ENCODE measurements at places on chromosomes 7 and 10.

- no peak for DNase-seq
Measured at GRCh38 chr7:158617737-158618128, 30.1 kb upstream of the PTPRN2 start.

DNA sequence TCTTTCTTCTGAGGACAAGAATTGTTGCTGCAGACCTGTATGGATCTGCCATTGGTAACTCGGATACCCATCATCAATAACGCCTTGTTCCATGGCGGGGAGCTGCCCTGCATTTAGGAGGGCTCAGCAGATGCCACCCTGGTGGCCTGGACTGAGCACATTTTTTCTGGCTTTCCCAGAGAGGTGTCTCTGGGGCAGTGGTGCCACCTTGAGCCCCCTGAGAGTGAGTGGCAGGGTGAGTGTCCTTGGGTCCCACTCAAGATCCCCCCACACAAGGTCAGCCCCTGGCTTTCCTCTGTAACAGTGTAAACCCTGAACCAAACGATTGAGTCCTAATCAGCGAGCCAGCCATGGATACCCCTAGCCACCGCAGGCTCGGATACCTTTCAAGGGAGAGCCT lies 258.6 kb downstream of the GLRX3 start:
- DNase-seq = no peak

DNA sequence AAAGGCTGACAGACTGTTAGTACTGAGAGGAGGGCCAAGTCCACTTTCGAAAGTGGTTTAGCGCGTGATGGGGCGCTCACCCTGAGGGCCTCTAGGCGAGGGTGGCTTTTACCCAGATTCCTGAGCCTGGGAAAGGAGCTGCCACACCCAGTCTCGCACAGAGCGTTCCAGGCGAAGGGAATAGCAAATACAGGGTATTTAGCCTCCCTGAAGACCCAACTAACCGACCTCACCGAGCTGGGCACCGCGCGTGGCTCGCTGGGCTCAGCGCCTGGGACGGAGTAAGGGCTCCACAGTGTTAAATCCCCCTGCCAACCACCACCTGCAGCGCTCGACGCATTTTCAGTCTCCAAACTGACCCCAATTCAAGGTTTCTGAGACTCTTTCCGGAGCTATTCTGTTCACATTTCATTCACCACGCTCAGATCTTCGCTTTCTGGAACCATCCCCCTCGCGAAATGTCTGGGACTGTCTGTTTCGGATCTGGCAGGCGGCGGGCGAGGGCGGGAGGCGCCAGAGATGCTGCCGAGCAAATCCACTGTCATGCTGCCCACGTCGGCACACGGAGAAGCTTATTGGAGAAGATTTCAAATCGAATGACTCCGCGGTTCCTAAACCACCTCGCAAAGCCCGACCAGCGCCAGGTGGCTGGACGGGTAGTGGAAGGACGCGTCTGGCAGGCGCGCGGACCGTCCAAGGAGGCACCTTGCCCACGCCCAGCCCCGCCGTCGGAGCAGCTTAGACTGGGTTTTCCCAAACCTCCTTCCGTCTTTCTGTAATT lies 1.4 kb upstream of the OSBPL3 start:
- no peak for DNase-seq

DNA sequence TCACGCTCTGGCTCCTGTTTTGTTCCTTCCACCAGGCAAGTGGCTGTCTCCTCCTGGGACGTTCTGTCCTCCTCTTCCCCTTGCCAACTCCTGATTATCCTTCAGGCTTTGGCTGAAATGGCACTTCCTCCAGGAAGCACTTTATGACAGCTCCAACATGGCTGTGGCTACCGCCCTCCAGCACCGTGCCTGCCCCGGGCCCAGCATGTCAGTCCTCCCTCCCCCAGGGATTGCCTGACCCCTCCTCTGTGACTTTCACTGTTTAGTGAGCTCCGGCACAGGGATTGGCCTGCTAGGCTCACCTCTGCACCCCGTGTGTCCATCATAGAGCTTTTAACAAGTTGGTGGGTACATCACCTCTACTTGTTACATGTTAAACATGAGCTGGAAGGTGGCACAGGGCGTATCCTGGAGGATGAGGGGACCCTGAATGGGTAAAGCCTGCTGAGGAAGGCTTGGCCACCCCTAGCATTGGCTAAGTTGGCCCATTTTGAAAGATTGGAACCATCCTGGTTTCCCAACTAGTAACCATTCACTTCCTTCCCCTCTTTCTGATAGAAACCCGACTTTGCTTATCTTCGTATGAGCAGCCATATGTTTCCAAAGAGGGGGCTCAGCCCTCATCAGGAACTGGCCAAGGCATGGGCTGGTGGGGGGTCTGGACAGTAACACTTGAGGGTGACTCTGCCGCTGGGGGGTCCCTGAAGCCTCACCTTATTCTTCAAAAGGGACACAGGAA lies 10.5 kb upstream of the ADAMTS14 start:
- DNase-seq = no peak

- DNase-seq = no peak
Measured at GRCh38 chr7:143040209-143040715, 11.9 kb upstream of the OR6V1 start.

DNA sequence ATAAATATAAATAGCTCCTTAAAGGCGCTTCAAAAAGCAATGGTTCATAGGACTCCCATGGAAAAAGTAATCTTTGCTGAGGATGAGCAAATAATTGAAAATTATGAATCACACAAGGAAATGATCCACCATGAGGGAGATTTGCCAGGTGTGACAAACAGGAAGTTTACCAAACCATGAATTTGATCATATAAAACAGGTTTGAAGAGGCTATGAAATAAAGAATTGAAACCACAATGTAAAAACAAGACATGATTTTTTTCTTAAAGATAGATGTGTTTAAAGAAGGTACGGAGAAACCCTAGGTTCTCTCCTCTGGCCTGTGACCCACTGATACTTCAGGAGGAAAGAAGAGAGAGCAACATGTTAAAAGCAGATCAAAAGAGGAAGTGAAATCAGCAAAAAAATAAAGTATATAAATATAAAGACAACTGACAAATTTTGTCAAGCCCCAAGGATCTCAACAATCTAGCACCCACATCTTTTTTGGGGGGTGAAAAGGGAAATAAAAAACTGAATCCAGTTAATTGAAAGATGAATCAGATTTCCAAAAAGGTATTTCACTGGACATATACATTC lies 111.3 kb upstream of the ASAH2 start:
- no peak for DNase-seq

DNA sequence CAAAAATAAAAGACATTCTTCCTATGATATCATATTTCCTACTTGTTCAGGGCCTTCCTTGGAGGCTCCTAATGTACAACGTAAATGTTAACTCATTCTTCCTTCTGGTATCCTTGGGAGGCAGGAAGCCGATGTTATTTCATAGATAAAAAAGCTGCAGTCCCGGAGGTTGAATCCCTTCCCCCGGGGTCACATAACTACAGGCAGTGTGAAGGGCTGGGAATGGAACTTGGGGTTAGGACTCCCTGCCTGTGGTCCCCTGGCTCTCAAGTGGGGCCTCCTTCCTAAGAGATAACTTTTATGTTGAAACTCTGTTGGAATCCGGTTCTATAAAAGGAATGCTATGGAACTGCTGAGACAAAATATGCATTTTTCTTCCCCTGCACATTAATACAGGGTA lies 14.9 kb upstream of the CCDC3 start:
- DNase-seq = no peak

GRCh38 chr10:69092959-69093850 lies 5.3 kb downstream of the SRGN start:
- DNase-seq = peak; percentile 59

GRCh38 chr10:131979821-131980270 lies 1.9 kb downstream of the BNIP3 start:
- no peak for DNase-seq

- DNase-seq = peak; percentile 56
Measured at GRCh38 chr7:149460493-149461277, at the start of gene ZNF777. Gene ZNF777 (minus strand): TSS chr7:149461062. CDS start chr7:149456022, 5,040 bp downstream.

GRCh38 chr7:92296880-92297445 lies 51.2 kb downstream of the ANKIB1 start:
- DNase-seq = no peak

DNA sequence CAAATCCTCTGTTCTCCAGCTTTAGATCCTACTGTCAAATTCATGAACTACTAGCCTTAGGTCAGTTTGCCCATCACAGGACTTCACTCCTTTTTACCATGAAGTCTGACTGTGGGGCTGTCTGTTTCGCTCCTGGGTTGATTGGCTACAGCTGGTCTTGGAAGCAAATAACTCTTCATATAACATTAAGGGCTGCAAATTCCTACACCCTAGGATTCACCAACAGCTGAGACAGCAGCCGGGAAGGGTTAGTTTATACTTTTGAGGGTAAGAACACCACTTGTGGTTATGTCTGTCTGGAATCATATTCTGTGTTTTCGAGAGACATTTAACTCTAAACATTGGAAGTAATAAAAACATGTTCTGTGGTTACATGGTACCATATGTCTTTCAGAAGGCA lies 55.9 kb upstream of the KIAA1217 start:
- no peak for DNase-seq

GRCh38 chr10:133306941-133307379 lies 1.7 kb downstream of the TUBGCP2 start:
- no peak for DNase-seq

GRCh38 chr7:21754963-21755362 lies 190.7 kb downstream of the CDCA7L start:
- DNase-seq = no peak

DNA sequence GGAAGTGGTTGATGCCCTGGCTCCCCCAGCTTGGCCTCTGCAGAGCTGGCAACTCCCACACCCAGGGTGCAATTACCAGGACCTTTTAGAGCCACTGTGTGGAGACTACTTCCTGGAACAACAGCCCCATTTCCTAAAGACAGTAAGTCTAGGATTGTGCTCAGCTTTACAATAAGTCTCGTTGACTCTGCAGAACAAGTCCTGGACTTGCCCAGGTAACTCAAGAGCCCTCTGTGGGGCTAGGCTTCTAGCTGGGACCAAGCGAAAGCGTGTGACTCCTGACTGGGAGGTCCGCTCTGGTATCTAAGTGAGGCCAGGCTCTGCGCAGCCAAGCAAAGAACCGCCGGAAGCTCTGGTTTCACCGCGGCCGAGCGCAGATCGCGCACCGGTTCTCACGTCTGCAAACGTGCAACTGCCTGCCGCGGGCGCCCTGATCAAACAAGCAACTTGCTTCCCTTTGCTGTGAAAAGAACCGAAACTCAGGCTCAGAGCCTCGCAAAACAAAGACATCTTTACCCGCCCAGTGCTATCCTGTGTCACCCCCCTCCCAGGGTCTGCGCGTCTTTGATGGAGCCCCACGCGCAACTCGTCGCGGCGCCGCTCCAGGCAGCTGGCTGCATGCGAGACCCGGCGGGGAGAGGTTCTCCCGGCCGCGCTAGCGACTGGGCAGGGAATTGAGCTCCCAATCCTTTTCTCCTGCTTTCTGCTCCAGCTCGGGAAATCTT lies 4.4 kb upstream of the PDLIM1 start:
- peak; percentile 14 for DNase-seq

DNA sequence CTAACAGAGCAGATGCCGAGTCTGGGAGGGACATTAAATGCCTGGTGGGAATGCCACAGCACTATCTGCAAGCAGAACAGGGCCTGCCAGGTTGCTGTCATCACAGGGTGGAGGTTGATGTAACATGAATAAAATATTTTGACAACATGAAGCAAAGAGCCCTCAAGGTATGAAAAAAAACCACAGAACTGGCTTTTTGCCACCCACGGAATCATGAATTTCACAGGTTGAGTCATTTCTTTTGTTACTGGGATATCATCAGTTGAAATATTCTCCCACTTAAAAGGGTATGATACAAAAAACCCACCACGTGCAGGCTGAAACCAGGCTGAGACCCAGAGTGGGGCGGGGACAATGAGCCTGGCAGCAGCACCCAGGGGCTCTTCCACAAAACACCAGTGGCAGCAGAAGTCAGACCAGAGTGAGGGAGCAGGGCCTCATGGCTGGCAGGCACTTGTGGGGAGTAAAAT lies 220.1 kb downstream of the TNS3 start:
- no peak for DNase-seq

- DNase-seq = no peak
Measured at GRCh38 chr10:122499491-122499941, 38.2 kb downstream of the HTRA1 start.

DNA sequence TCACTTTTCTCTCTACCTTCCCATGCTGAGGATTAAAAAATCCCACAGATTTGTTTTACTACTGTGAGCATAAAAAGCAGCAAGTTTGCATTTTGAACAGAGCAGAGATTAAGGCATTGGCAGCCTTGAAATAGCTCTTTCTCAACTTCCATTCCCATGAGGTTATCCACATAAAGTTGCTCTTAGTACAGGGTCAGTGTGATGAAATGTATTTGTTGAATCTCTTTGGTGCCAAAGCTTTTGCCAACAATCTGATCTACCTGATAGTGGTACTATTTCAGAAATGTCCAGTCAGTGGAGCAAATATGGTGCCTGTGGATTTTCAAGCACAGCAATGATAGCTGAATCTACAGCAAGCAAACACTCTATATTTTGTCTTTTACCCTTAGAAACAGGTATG lies 254.8 kb downstream of the INHBA start:
- DNase-seq = no peak

DNA sequence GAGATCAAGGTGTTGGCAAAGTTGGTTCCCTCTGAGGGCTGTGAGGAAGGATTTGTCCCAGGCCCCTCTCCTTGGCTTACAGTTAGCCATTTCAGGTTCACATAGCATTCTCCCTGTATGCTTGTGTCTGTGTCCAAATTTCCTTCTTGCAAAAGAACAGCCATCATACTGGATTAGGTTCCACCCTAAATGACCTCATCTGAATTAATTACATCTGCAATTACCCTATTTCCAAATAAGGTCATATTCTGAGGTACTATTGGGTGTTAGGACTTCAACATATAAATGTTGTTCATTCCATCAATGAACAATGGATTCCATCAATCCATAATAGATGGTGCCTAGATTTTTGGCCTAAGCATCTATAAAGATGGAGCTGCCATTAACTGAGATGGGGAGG lies 16.2 kb upstream of the LRRC17 start:
- no peak for DNase-seq

DNA sequence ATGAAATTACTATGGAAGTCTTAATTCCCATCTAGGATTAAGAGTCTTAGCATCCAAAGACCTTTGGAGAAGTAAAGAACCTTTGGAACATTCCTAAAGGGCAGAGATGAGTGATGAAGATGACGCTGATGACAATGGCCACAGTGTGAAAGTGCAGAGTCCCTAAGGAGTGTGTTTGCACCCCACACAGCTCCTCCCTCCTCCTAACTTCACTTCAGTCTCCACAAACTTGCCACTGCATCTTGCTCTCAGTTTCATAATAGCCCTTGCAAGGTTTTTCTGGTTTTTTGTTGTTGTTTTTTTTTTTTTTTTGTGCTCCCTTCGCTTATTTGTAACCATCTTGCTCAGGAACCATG lies 117.5 kb upstream of the ANLN start:
- no peak for DNase-seq

DNA sequence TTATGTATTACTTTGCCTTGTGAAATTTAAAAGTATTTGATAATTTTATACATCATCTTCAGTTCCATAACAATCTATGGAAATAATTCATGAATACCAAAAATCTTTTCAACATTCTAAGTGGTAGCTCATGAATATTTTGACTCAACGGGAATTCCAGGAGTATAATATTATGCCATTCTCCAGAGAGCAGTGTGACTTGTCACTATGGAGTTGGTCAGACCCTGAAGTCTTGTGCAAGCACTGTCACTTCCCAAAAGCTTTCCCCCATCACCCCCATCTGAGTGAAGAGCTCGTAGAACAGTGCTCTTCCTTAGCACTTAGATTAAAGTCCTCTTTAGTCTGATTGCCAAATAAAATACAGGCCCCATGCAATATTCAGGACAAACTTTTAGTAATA lies 29.4 kb upstream of the CCNJ start:
- no peak for DNase-seq

All from stimulated activated CD8-positive, alpha-beta memory T cell treated with anti-CD3 and anti-CD28 coated beads, Interleukin-7, amount 100 ng/mL, for 1 hour (primary cell).